ENCODE measurements at places on chromosomes 7 and 10.
A peak's percentile ranks its signal among the peaks of the same experiment; 100 is the strongest.

GRCh38 chr7:42956062-42956461 is 23.9 kb downstream of the MRPL32 start:
- no peak for DNase-seq

GRCh38 chr7:21971780-21972396 is 26.2 kb upstream of the CDCA7L start:
- DNase-seq: no peak

- DNase-seq: no peak
Observed at GRCh38 chr7:45421806-45422205, 152.4 kb upstream of the ADCY1 start.

DNA sequence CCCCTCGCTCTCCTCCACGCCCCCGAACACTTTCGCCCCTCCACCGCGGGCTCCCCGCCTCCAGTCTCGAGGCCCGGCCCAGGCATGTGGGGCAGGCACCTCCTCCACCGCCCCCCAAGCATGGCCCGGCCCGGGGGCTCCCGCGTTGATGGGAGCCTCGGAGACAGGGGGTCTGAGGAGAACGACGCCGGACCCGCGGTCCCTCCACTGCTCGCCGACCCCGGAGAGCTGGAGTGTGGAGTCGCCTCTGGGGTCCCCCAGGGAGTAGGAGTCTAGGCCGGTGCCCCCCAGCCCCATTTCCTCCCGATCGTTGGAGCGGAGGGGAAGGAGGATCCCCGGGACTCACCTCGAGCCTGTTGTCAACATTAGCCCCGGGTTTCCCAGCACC is 206 bp downstream of the UPF2 start:
- peak; percentile 49 for DNase-seq

DNA sequence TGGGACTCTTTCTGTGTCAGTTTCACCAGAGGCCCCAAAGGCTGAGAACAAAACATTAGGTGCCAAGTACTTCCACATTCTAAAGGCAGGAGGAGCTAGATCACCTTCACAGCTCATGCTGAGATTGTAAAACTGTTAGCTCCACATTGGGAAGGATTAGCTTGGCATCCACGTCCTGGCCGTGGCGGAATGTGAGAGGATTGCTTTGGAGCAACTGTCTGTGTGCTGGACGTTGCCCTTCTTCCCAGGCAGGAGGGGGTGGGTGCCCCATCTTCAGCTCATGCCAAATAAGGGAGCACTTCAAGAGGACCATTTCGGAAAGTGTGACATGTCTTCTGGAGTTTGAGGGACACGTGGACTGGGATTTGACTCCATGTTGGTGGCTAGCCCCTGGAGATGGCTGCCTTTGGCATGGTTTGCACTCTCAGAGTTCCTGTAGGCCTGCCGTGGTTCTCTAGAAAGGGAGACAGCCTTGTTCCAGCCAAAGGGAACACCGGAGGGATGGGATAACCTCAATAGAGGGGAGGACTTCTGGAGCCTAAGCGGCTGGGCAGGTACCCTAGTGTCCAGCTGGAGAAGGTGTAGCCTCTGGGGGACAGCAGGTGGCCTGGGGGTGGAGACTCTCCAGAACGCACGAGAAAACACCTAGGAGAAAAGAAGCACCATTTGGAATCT is 19.9 kb upstream of the FMC1 start:
- DNase-seq: no peak

GRCh38 chr7:73515178-73515577 is 6.9 kb downstream of the BAZ1B start:
- DNase-seq: no peak

DNA sequence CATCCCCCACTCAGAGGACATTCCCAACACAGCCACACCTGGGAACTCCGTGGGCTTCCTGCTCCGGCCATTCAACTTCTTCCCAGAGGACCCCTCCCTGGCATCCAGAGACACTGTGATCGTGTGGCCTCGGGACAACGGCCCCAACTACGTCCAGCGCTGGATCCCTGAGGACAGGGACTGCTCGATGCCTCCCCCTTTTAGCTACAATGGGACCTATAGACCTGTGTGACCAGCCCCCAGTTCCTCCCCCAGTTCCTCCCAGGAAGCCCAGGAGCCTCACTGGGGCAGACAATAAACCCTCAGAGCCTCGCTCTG is 8.6 kb downstream of the AOC1 start:
- no peak for DNase-seq

GRCh38 chr10:100600218-100600617 is 64.5 kb downstream of the HIF1AN start:
- DNase-seq: no peak

GRCh38 chr10:22554461-22555182 is 159.8 kb downstream of the PIP4K2A start:
- DNase-seq: no peak

GRCh38 chr7:66250711-66251110 is 45.6 kb downstream of the TPST1 start:
- DNase-seq: no peak

DNA sequence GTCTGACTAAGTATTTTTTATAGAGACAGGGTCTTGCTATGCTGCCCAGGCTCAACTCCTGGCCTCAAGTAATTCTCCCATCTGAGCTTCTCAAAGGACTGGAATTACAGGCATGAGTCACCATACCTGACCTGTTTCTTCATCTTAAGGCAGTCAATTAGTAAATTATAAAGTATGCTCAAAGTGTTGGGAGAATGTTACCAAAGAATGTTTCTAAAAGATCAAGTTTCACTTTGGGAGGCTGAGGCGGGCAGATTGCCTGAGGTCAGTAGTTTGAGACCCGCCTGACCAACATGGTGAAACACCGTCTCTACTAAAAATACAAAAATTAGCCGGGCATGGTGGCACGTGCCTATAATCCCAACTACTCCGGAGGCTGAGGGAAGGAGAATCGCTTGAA is 117.0 kb downstream of the ALOX5 start:
- DNase-seq: no peak

- DNase-seq: no peak
Observed at GRCh38 chr10:34811126-34811967, 3.7 kb downstream of the PARD3 start.

- no peak for DNase-seq
Observed at GRCh38 chr7:98702021-98702420, 84.9 kb downstream of the NPTX2 start.

- DNase-seq: peak; percentile 18
Observed at GRCh38 chr7:149624006-149624405, 126.4 kb upstream of the ZNF746 start.

DNA sequence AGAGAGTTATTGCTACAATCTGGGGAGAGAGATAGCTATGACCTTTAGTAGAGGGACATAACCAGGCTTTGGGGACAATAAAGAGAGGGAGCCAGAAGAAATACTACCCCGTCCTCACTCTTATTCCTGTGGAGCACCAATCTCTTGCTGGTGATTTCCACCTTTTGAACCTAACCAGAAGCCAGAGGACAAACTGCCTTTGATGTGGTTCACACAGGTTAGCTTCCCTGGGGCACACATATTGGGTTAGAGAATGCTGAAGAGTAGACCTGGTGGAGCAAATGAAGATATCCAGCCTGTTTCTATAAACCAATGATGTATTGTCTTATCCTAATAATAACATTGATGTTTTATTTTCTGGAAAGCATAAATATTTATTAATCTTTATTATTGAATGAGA is 399.3 kb downstream of the HTR7 start:
- no peak for DNase-seq

DNA sequence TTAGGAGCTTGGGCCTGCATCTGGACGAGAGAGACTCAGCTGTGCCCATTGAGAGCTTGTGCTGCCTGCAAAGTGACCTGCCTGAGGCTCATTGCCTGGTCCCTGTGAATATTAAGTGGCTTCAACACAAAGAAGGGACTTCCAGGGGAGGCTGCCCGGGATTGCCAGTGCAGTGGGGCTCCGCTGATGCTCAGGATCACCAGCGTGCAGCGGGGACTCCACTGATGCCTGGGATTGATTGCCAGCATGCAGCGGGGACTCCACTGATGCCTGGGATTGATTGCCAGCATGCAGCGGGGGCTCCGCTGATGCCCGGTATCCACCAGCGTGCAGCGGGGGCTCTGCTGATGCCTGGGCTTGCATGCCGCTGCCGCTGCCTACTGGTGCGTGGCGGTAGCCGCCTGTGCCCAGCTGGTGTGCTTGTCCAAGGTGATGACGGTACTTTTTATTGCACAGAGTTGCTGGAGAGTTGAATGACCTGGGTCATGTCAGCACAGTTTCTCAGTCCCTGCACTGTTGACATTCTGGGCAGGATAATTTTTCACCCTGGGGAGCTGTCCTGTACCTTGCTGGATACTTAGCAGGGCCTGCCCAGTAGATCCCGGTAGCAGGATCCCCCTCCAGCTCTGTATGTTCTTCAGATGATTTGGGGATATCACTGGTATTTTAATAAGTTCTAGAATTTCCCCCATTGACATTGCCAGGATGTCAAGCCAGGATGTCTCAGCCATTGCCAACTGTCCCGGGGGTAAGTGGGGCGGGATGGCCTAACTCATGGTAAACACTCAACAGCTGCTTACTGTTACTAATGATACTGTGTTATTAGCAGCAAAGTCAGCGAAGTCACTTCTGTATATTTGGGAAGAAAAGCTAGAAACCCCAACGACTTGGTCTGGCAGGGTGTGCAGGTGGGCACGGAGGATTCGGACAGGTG is 13.0 kb downstream of the DOCK1 start:
- no peak for DNase-seq

DNA sequence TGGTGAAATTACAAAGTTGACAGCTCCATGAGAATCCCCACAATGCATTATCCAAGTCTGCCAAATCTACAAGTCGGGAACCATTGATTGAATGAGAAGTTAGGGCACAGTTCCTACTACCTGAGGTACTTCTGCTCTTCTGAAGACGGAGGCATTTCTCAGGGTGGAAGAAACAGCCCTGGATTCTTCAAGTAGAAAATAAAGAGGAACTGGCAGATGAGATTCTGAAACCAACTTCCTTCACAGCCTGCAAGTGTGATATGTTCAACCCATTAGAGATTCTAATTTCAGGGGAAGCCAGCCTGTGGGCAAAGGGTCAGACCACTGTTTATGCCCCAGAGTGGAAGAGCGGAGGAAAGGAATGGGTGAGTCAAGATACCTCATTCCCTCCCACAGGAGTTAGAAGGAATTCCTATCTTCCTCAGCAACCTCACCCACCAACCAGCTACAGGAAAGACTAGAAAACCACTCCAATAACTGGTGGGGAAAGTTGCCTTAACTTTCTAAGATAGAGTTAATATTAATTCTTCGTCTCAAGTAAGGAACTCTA is 50.5 kb upstream of the BMPER start:
- DNase-seq: no peak

- no peak for DNase-seq
Observed at GRCh38 chr7:19144661-19145433, at the start of gene FERD3L. FERD3L (minus strand) TSS chr7:19145421; CDS start chr7:19145362, 59 bp downstream.

DNA sequence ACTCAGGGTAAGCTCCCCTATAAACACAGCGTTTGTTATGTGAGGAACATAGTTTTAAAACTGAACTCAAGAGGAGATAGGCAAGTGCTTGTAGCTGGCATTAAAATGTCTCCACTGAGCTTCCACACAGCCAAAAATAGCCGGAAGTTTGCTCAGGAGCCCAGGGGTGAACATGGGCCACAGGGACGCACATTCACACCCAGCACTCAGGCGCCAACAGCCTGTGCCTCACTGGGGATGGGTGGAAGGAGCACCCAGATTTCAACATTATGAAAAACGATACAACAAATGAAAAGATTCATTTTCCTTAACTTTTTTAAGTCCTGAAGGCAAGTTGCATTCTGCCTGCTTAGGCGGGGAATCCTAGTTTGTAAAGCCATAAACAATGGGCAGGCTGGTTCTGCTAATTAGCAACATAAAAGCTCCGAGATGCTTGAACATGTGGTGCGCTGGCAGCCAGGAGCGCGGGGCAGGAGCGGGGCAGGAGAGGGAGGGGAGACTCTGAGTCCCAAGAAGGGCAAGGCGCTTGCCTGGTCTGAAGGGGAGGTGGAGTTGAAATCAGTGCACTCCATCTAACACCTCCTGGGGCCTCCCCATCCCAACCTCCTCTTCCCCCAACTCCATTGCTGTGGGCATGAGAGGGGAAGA is 235.9 kb downstream of the COBL start:
- DNase-seq: no peak

- DNase-seq: no peak
Observed at GRCh38 chr10:75828413-75828812, 397.0 kb downstream of the LRMDA start.

DNA sequence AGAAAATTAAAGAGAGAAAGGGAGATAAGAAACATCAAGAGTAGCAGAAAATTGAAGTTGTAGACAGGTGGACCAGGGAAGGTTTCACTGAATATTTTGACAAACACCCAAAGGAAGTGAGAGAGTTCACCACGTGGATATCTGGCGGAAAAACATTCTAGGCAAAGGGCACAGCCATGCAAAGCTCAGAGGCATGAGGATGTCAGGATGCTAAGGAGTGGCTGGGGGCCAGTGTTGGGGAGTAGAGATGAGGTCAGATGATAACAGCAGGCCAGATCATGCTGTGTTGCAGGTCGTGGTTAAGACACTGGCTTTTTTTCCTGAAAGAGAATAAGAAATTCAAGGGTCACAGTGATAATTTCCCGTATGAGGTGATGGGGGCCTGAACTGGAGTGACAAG is 181.9 kb downstream of the DGKI start:
- no peak for DNase-seq

- DNase-seq: no peak
Observed at GRCh38 chr10:69851306-69851705, 49.6 kb downstream of the COL13A1 start.

DNA sequence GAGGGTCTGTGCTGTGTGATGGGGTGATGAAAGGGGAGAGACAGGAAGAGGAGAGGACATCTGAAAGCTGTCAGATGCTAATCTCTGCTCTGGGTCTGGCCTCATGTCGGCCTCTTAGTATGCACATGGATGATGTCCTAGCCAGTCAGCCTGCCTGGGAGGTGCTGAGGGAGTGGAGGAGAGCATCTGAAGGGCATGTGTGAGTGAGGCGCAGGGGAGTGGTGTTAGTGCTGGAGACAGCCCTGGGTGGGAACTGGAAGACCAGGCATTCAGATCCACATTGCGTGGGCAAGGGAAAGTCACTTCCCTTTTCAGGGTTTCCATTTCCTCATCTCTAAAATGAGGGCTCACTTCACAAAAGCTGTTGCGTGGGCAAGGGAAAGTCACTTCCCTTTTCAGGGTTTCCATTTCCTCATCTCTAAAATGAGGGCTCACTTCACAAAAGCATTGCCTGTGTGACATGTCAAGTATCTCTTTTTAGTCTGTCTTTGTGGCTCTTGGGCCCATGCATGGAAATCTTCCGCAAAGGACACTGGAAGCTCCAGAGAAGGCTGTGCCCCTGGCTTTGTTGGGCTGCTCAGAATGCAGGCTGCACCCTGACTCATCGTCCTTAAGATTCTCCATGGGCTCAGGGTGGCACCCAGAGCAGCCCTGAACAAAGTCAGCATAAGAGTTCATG is 10.0 kb downstream of the SFTPD start:
- no peak for DNase-seq

GRCh38 chr7:114444196-114444595 is 29.6 kb downstream of the FOXP2 start:
- no peak for DNase-seq

GRCh38 chr10:132273966-132274365 is 33.8 kb downstream of the STK32C start:
- DNase-seq: no peak

DNA sequence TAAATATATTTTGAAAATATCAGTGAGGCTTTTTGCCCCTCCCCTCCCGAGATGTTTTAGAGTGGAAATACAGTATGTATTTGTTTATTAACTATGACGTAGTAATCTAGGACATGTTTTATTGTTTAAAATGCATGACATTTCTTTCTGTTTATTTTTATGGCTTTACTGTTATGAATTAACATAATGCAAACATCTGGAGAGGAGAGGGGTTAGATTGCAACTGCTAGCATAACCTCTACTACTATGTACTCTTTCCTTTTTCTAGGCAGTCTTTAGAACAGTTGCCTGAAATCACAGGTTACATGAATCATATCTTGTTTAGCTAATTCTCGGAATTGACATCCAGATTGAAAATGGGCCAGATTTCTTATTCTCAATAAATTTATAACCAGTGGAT is 7.4 kb downstream of the BTAF1 start:
- no peak for DNase-seq

Measured in stimulated activated CD4-positive, alpha-beta T cell treated with anti-CD3 and anti-CD28 coated beads, Interleukin-15, amount 100 ng/mL, for 1 hour (primary cell).